ENCODE measurements at places on chromosomes 4 and X.

GRCh38 chr4:34191443-34191842 is 2052.9 kb downstream of the ARAP2 start:
- DNase-seq, result no peak

DNA sequence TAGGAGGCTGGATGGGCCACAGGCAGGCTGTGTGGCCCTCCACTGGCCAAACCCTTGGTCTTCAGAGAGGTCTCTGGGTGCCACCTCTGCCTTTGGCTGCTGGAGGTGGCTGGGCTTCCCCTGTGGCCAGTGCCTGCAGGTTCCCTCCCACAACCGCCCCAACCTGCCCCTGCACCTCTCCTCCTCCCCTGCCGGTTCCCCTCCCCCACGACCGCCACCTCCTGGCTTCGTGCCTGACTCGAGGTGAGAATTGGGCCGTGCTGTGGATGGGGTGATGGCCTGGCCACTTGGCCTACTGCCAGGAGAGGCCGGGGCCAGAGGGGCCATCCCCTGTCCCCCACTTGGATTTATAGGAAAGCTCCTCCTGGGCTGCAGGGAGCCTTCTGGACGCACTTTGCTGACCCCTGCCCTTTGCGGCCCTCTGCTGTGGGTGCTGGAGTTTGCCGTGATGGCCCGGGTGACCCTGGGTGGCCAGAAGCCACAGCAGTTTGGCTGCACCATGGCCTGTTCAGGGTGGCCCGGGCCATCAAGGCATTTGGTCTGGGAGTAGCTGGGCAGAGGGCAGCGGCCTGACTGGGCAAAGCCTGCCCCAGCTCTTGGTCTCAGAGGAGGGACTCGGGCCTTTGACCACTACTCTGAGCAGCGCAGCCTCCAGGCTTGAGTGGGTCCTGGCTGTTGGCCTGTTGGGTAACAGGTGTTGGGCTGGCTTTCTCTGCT is 3.8 kb downstream of the NAT8L start:
- no peak for DNase-seq

DNA sequence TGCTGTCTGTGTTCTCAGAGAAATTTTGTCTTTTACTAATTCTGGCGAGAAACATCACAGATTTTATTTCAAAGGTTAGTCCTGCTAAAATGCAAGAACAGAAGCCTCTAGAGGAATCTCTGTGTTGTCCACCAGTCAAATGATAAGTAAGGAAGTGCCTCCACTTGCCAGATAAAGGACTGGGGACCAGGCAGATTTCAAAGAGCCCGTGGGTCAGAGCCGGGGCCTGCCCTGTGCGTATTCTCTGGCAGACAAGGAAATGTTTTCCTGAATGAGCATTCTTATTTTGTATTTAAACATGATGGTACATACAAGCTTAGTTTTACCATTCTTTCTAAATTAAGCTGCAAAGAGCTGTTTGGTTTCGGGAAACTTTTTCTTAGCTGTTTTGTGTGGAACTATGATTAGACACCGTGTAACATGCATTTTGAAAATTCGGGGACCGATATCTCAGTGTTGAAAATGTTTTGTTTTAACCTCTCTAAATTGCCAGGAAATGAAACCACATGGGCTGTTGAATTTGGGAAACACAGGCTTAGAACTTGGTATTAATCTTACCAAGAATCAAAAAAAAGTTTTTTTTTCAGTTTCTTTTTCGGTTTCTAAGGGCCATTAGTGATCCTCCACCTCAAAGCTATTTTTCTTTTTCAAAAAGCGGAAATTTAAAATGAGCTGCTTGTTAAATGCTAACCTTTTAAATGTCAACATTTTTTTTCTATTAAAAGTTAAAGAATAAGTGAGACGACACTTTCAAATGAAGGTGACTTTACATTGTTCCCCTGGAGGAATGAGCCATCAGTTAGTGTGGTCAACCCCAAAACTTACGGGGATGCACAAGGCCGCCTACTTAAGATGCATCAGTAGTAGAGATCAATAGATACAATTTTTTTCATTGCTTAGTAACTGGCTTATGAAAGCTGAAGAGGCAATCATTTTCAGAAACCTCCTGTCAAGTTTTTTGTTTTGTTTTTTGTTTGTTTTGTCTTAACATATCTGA is 89.6 kb upstream of the MTM1 start:
- DNase-seq, result no peak

DNA sequence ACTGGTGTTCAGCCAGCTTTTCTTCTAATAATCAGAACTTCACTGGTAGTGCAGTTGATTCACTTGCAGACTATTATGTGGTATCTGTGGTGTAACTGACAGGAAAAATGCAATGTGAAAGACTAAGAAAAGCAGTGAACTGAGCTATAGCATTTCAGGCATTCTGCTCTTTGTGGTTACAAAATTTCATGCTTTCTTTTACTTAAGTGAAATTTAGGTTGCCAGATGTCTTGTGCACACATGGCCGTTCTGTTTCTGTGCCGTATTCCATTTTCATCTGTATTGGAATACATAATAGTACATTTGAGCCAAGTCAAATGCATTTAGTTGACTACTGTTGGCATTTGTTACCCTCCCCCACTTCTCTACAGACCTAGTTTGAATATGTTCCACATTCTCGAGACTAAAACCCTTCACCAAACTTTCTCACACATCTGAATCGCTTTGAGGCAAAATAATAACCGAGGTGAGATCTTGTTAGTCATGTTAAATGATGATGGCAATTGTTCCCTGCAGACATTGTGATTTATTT is 8.2 kb downstream of the RTL3 start:
- DNase-seq, result no peak

GRCh38 chr4:99574530-99575324 is at the start of gene MTTP:
Gene MTTP (plus strand): TSS chr4:99574824. CDS start chr4:99574910, 86 bp downstream.
- DNase-seq, result no peak

- no peak for DNase-seq
These were observed 2.3 kb upstream of the IRF2 start for GRCh38 chr4:184476695-184477094.

DNA sequence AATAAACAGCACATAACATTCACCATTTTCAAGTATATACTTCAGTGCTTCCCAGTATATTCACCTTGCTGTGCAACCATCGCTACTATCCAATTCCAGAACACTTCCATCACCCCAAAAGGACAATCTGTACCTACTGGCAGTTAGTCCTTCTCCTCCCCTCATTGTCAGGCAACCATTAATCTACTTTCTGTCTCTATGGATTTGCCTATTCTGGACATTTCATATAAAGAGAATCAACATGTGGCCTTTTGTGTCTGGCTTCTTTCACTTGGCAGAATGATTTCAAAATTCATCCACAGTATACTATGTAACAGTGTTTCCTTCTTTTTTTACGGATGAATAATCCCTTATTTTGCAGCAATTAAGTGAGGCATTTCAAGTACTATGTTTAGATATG is 189.4 kb downstream of the FBXW7 start:
- DNase-seq, result no peak

- DNase-seq, result no peak
These were observed 78.3 kb downstream of the AR start for GRCh38 chrX:67622053-67622585.

DNA sequence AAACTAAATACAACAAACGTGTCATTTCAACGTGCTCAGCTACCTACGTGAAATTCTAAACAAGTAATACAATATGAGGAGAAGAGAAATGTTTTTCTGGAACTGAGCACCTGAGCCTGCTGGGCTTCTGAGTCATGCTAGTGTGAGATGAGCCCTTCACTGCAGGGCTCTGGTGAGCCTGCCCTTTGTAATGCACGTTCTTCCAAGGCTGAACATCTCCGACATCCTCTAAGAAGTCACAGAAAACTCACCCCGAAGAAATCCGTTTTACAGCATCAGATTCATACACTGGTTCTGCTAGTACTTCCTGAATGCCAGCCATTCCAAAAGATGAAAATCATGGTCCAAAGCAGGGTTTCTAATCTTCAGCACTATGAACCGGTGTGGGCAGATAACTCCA is 157.1 kb downstream of the AMELX start:
- DNase-seq, result no peak

DNA sequence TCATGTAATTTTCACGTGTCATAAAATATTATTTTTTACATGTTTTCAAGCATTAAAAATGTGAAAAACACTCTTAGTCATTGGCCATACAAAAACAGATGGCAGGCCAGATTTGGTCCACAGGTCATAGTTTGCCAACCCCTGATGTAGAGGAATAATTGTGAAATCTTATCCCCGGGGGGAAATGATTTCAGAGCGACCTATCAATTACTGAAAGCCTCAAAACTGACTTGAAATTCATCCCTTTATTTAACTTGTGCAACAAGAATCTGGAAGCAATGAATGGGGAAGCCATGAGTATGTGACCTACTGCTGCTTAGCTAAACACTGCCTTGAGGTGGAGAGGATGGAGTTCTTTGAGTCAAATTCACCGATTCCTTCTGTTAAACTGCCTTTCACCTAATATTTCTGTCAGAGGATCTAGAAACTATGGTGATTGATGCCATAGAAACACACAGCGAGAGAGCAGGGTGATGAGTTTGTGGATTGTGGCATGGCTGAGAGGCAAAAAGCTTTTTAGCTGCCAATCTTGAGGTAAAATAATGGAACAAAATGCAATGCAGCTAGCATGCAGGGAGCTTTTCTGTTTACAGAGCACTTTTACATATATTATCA is 30.3 kb upstream of the BRS3 start:
- DNase-seq, result no peak

DNA sequence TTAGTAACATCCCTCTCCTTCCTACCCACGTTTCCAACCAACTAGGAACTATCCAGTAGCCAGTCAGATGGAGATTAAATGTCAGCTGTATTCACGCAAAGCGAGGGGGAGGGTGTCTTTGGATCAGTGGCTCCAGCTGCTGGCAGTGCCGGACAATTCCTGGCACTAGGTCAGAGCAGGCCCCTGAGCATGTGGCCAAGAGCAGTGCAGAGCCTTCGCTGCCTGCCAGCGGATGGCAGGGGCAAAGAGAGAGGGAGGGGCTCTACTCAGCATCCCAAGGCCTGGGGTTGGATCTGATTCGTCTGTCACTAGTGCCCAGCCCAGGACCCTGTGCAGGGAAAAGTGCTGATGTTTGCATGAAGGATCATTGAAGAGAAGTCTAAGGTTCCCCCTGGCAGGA is 28.7 kb upstream of the JAKMIP1 start:
- no peak for DNase-seq

DNA sequence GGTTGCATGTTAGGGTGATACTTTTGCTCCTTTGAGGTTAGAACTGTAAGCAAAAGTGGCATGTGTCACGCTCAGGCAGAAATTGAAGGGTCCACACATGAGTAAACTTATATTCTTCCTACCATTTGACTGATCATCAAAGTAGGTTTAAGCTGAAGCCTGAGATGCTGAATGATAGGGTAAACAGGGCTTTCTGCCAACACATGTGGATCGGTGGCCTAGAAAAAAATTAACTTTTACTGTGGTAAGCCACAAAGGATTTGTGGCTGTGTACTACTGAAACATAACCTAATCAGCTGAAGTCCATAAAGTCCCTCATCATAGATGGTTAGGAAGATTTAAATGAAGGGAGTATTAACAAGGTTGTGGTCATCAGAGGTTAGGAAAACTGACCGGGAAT is 1070.1 kb downstream of the STPG2 start:
- no peak for DNase-seq

GRCh38 chr4:112536123-112536522 is 20.1 kb upstream of the NEUROG2 start:
- DNase-seq, result no peak

DNA sequence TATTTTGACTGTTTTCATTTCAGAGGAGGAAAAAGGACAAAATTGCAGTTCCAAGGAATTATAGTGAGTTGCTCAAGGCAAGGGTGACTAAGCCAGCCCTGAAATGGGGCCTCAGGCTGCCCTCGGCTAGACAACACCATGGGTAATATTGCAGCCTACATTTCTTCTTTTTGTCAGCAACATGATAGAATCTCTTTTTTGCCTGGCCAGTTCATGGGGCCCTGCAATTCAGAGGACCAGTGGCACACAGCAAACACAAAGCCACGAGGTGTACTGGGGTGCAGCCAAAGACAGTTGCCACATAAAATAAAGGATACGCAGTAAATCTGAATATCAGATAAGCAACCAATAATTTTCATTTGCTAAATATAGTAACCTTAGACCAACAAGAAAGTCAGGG is 41.8 kb downstream of the RBM47 start:
- DNase-seq, result no peak

GRCh38 chr4:114208574-114209151 is 229.2 kb upstream of the ARSJ start:
- no peak for DNase-seq

GRCh38 chr4:878796-879728 is 53.1 kb downstream of the GAK start:
- no peak for DNase-seq

GRCh38 chr4:156638925-156639605 is 332.5 kb downstream of the PDGFC start:
- DNase-seq, result no peak

- DNase-seq, result no peak
These were observed 539.6 kb upstream of the PRKX start for GRCh38 chrX:4253092-4253491.
